Renal pelvis (tissue), 12 donors: ENCODE measurements at places on chromosomes 5 and 9.
A peak's percentile ranks its signal among the peaks of the same experiment; 100 is the strongest.

DNA sequence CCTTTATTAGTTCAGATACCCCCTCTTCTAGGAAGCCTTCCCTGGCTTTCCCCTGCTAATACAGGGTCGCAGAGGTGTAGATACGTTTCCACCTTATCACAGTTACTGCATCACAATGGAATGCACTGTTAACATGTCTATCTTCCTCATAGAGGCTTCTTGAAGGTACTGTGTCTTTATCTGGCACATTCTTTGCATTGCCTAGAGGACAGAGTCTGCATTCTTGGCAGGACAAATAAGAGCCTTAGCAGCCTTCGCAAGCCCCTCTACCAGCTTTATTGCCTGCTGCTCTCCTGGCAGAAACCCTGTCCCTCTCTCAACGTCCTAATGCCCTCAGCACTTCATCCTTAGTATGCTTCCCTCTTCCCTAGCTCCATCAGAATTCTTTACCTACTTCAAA, 31.6 kb downstream of the SLC1A3 start:
- DNase-seq, result no peak

- DNase-seq, result no peak
These were observed 145.5 kb downstream of the DCP2 start for GRCh38 chr5:113122053-113122452.

GRCh38 chr5:2017540-2018389, 135.0 kb upstream of the IRX4 start:
- DNase-seq, result no peak

DNA sequence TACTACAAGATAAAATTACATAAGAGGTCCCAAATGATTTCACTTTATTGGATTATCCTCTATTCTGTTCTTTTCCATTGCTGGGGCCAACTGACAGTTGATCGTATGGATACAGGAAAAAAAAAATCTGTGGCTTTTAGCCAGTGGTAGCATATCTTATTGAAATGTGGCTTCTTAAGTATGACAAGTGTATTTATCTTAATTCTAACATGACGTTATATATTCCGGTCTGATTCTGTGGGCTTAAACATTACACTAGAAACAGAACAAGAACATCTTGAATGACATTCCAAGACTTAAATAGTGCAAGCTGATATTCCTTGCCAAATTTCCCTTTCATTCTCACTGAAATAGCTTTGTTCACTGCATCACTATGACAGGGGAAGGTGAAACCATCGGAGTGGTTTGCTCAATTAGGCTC, 117.9 kb downstream of the INSYN2B start:
- no peak for DNase-seq

- no peak for DNase-seq
These were observed 515 bp upstream of the AGPAT2 start for GRCh38 chr9:136687721-136688223.

- DNase-seq, result no peak
These were observed 125.1 kb downstream of the HACD4 start for GRCh38 chr9:20906326-20906725.

GRCh38 chr5:107670932-107671741, at the start of gene EFNA5:
EFNA5 (minus strand) TSS chr5:107670937.
- peak; percentile 43 for DNase-seq

GRCh38 chr9:77092536-77092935, 73.1 kb downstream of the FOXB2 start:
- DNase-seq, result peak; percentile 23

GRCh38 chr5:24862117-24862516, 217.3 kb upstream of the CDH10 start:
- DNase-seq, result no peak

GRCh38 chr9:6969805-6970204, 212.0 kb downstream of the KDM4C start:
- DNase-seq, result no peak

GRCh38 chr5:171762021-171762608, 23.5 kb upstream of the SMIM23 start:
- DNase-seq, result no peak

DNA sequence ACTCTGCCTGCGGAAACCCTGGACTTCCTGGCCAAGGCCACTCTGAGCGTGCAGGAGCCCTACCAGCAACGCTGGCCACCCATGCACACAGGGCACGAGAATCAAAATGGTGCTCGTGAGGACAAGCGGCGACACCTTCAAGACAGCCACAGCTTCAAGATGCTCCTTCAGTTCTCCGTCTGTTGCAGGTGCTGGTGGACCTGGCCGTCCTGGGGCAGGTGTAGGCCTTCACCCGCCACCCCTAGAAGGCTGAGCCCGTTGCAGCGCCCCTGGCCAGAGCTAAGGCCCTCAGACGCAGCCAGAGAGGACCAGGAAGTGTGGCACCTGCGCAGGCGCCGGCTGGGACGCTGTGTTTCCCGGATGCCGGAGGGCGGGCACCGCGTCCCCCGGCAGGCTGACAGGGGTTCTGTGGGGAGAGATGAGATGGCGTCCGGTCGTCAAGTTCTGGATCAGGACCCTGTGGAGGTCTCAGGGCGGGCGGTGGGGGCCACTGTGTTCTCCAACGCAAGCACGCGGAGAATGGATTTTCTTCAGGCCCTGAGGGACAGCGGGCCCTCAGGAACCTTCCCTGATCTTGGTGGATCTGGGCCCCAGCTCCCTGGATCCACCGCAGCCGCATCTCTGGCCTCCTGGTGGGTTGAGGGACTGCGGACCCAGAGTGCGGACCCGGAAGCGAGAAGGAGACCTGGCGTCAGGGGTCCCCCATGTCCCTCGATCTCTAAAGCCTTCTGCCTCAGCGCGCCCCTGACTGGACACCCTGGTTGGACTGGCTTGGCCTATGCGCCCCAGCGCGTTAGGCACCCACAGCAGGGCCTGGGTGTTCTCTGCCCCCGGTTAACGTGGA, 1770.8 kb upstream of the CDH9 start:
- no peak for DNase-seq

- no peak for DNase-seq
These were observed 20.9 kb upstream of the ASPN start for GRCh38 chr9:92503156-92503555.

GRCh38 chr5:140345919-140346347, 470 bp downstream of the HBEGF start:
- no peak for DNase-seq

DNA sequence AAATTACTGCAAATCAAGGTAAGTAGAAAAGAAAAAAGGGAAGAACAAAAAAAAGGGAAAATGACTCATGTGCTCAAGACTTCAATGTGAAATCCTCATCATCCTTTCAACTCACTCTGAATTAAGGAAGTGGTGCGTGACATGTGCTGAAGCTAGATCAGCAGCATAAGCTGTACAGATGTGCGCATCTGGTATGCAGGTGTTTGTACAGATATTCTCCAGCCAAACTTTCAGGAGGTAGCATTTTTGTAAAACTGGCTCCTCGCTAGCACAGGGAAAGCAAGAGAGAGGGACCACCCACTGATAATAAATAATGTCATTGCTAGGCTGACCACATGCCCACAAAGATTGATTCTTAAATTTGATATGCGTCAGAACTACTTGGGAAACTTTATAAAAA, 253.9 kb upstream of the RGMB start:
- no peak for DNase-seq

DNA sequence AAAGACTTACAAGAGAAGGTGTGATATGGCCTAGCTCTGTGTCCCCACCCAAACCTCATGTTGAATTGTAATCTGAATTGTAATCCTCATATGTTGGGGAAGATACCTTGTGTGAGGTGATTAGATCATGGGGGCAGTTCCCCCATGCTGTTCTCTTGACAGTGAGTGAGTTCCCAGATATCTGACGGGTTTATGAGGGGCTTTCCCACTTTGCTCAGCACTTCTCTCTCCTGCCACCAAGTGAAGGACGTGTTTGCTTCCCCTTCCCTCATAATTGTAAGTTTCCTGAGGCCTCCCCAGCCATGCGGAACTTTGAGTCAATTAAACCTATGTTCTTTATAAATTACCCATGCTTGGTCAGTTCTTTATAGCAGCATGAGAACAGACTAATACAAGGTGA, 49.0 kb downstream of the CDO1 start:
- no peak for DNase-seq

GRCh38 chr9:108363311-108363710, 492.5 kb downstream of the ACTL7B start:
- no peak for DNase-seq

DNA sequence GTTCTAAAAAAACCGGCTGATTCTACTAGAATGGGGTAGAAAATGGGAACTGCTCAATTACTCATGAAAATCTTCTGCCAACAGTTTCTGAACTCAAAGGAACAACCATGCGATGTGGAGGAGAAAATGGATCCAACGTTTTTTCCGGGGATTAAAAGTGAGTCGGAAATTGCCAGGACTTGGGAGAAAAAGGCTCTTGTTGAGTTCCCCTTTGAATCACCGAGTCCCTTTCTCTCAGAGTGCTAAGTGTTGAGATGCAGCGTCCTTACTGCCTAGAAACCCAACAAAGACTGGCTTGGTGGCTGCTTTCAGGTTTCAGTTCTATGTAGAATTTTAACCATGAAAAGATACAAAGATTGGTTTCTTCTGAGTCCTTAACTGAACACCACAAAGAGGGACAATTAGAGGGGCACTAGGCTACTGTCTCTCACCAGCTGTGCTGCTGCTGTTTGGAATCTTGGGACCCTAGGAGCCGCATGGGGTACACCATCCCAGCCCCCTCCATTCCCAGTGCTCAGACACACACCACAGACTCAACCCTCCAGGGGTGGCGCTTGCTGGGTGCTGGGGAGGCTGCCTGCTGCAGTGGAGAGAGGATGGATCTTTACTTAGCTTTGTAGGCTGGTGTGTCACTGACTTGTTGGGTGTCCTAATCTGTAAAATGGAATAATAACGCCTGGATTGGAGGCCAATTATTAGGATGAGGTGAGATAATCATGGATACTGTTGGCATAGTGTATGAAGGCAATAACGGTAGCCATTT, 21.5 kb upstream of the NEUROG1 start:
- DNase-seq, result no peak

- no peak for DNase-seq
These were observed 171.6 kb upstream of the OTULINL start for GRCh38 chr5:14410068-14410393.

GRCh38 chr5:119187776-119188529, 117.1 kb downstream of the DMXL1 start:
- no peak for DNase-seq

DNA sequence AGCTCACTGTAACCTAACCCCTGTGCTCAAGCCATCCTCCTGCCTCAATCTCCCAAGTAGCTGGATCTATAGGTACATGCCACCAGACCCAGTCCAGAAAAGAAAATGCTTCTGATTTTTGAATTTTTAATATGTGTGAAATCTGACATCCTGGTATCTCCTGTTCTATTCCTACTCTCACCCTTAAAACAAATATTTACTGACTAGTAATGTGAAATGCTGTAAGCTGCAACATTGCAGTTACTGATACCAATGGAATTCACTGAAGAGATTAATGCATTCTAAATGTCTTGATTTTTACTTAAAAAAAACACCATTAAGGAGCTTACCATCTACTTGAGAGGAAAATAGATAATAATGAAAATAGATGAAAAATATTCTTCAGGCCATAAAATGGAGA, 162.7 kb upstream of the TSLP start:
- DNase-seq, result no peak

GRCh38 chr9:136312436-136312835, 8.5 kb upstream of the CCDC187 start:
- no peak for DNase-seq

- DNase-seq, result no peak
These were observed 15.0 kb downstream of the ABHD17B start for GRCh38 chr9:71895955-71896354.

DNA sequence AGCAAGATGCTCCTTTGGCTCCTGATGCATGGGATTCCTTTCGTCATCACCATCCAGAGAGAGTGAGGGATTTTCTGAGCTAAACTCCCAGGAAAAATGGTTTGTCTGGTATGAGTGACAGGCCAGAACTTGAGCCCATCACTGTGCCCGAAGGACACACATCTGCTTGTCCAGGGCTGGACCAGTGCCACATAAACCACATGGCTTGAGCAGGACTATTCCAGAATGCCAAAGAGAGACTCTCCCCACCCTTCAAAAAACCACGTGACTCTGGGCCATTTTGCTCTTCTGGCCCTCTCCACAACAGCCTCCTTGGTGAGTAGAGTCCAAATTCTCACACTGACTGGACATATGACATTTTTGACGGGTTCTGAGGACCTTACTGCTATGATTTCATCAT, 46.4 kb upstream of the SHC3 start:
- no peak for DNase-seq

- no peak for DNase-seq
These were observed 31.2 kb upstream of the DTWD2 start for GRCh38 chr5:119019501-119019900.

GRCh38 chr5:1747803-1748085, 51.9 kb downstream of the MRPL36 start:
- no peak for DNase-seq

DNA sequence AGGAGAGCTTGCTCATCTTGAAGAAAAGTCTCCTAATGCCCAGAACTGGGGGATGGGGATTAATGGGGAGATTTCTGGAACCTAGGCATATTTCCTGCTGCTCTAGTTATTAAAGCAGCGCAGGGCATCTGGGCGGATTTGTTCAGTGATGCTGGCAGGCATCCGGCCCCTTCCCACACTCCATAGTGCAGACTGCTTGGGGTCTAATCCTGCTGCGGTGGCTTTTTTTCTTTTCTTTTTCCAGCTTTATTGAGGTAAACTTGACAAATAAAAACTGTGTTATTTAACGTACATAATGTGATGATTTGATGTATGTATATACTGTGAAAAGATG, 30.7 kb downstream of the PPARGC1B start:
- no peak for DNase-seq

DNA sequence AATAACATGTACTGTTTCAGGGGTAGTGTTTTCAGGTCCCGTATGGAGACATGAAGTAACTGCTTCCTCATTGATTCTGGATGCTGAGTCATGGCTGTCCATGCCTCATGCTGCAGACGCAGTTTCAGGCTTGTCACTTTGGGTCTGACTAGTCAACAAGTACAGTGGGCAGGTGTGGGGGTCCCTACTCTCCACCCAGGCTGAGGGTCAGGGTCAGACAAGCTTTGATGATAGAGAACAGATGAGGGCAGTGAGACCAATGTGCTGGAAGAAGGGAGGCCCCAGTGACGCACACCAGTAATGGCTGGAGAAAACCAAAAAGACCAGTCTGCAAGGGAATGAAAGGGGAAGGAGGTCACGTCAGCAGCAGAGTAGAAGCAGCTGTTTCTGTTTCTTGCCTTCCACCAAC, 80.0 kb upstream of the NFIL3 start:
- no peak for DNase-seq

GRCh38 chr5:73027361-73027760, 71.5 kb downstream of the FCHO2 start:
- no peak for DNase-seq

GRCh38 chr9:88784960-88785359, 206.3 kb upstream of the S1PR3 start:
- DNase-seq, result no peak

GRCh38 chr5:147555176-147555575, 45.3 kb upstream of the DPYSL3 start:
- DNase-seq, result no peak

GRCh38 chr9:65426231-65426630, 141.2 kb upstream of the FOXD4L5 start:
- DNase-seq, result no peak

DNA sequence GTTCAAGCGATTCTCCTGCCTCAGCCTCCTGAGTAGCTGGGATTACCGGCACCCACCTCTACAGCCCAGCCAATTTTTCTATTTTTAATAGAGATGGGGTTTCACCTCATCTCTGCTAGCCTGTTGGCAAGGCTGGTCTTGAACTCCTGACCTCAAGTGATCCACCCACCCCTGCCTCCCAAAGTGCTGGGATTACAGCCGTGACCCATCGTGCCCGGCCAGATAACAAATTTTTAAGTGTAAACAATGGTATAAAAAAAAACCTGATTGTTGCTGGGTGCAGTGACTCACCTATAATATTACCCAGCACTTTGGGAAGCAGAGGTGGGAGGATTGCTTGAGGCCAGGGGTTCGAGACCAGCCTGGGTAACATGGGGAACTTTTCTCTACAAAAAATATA, 28.0 kb upstream of the N4BP3 start:
- DNase-seq, result no peak
